ENCODE measurements at places on chromosomes 2 and 18.

DNA sequence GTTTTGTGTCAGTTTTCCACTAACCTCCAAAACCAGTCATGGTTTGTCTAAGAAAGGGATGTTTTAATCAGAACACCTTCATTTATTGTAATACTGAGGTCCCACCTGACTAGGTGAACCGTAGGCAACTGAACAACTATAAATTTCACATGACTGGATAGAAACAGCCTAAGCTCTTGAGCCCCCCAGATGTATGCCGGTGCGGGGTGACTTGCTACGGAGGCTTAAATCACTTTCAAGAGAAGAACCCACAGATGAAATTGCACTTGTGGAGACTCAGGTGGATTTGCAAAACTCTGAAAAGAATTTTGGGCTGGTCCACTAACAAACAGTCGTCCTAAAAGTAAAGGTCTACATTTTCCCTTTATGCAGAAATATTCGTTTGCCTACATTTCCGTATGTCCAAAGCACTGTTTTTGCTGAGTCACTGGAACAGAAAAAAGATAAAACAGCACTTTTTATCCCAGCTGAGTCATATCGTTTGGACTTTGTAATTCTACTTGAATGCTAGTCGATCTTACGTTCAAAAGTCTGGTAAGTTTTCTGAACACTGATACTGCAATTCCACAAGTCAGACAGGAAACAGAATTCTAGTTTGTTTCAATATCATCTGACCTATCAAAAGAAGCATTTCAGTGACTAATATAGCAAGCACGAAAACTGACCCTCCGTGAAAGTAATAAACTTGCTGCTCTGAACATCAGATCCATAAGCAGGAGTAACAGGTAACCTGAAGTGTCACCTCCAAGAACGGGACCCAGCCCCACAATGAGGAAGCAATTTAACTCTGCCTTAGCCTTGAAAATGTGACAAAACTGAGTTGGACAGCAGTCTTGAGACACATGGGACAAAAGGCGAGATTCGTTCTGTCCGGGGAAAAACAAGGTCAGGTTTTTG lies 18.1 kb downstream of the ZNF516 start:
- no peak for DNase-seq

- DNase-seq: no peak
These were observed 205.7 kb upstream of the NXPH2 start for GRCh38 chr2:138985881-138986280.

- no peak for DNase-seq
These were observed 120.9 kb downstream of the FSIP2 start for GRCh38 chr2:185859506-185859905.

DNA sequence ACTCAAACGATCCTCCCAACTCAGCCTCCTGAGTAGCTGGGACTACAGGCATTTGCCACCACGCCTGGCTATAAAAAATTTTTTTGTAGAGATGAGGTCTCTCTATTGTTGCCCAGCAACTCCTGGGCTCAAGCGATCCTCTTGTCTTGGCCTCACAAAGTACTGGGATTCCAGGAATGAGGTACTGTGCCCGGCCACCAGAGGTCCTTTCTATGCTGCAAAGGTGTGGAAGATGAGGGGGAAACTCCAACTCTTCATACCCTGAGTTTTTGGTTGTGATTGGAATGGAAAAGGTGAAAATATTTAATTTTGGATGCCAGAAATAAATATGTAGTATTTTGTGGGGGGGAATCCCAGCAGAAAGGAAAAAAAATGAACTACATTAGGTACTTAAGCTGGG lies 36.0 kb downstream of the MRPL33 start:
- DNase-seq: no peak

- no peak for DNase-seq
These were observed 91.7 kb upstream of the YWHAQ start for GRCh38 chr2:9722451-9722850.

- DNase-seq: no peak
These were observed 32.6 kb downstream of the MAP2 start for GRCh38 chr2:209456489-209456888.

All from activated T-helper 1 cell treated with anti-CD3 and anti-CD28 coated beads, Interleukin-2, amount 50 U/mL, for 16 hours (primary cell).